ENCODE measurements at places on chromosomes 5 and 9.

- no peak for DNase-seq
These were observed 16.8 kb downstream of the NR6A1 start for GRCh38 chr9:124754289-124754688.

DNA sequence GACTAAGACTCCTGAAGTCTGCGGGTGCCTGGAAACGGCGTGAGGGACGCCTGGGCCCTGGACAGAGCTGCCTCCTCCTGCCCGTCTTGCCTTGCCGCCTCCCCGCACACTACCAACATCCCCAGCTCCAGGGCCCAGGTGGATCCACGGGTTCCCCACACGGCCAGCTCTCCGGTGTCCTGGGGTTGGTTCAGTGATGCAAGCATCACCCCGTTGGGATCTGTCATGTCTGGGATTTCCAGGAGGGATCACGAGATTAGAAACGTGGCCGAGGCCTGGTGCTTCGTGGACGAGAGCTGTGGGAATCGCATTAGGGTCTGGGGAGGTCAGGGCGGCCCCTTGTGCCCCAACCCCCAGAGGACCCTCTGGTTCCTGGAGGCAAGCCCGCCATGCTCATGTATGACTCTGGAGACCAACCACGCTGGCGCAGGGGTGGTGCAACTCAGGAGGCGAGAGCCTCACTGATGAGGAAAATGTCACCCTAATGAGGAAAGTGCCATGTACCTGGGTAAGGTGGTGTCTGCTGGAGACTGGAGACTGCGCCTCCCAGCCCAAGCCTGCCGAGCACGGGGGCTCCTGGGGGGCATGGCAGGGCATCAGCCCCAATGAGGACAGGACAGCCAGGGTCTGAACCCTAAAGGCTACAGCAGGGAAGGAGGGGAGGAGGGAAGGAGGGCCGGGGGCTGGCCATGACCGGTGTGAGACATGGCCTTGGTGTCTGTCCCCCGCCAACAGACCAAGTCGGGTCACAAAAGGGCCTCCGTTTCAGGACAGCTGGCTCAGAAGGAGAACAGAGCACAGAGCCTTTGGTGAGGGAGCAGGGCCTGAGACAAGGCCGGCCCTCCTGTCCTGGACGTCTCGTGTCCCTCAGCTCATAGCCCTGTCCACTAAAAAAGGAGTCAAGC is 31.9 kb upstream of the SLC6A19 start:
- no peak for DNase-seq

- DNase-seq, result no peak
These were observed 58.7 kb upstream of the RNU6ATAC start for GRCh38 chr9:134223091-134223490.

- DNase-seq, result no peak
These were observed 228.6 kb downstream of the NR3C1 start for GRCh38 chr5:143174714-143175398.

DNA sequence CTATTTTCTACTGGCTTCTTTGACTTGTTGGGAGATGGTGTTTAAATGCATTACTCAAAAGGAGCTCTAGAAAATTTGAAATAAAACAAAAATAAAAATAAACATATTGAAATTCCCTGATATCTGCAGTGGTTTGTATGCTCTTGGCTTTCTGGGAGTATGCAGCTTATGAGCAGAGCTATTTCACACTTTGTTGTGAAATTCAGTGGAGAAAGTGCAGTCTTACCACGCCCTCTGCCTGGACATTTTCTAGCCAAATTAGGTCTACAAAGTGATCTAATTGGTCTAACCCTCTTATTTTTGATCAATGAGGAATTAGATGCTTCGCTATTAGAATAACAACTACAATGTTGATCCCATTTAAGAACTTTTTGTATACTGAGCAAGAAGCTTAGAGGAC is 66.8 kb downstream of the INSYN2B start:
- DNase-seq, result no peak

DNA sequence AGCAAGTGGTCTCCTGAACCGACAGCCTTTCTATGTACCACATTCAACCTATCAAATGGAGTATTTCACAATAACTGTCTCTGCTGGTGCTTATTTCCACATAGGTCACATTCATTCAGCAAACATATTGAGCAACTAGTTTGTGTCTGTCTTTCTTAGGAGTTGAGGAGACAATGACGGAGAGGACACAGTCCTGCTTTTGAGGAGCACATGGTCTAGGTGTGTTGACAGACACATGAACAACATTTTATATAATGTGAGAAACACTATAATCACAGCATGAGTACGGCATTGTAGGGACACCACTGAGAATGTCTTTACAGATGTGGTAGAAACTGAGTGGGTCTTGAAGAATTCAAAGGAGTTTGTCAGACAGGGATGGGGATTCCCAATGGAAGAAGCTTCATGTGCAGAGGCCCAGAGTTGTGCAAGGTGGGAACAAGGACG is 28.5 kb downstream of the NFIL3 start:
- no peak for DNase-seq

DNA sequence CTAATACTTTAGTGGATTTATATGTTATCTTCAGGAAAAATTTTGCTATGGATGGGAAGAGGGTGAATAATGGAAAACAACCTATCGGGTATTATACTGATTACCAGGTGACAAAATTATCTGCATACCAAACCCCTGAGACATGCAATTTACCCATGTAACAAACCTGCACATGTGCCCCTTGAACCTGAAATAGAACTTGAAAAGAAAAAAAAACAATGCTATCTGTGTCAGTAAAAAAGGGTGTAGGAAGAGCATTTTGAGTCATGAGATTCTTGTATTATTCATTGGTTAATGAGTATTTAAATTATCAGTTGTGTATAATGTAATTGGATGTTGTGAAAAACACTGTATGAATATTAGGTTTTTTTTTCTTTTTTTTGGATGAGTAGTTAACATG is 75.4 kb downstream of the PRR16 start:
- DNase-seq, result no peak

DNA sequence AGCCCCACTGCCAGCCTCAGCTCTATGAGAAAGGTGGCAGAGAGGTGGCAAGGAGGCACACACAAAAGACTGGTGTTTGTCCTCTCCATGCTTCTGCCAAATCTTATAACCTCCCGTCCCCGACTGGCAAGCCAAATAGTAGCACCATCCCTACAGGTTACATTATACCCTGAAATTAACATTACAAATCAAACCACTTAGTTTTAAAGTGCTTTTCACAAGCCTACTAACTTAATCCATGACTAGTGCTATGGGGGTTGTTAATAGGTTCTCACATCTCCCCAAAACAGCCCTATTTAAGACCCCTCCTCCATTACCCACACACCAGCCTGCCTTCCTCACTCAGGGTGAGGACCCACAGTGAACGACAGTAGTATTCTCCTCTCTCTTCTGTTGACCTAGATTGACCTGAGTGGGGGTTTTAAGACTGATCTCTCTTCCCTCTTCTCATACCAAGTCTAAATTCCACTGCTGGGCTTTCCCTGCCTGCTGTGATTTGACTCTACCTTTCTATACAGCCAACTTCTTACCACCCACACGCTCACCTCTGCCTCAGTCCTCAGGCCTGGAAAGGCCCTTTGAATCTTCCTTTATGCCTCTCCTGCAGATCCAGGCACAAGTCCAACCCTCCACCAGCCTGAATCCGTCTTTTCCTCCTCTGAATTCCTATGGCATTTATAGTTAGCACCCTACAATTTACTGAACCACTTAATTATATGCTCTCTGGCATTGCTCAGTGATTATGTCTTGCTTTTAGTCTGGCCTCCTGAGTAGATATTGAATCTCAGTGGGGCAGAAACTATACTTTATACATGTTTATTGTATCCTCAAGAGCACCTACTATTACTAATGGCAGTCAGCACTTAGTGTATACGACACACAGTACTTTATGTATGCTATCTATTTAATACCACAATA is 116.1 kb downstream of the TMEM174 start:
- no peak for DNase-seq

GRCh38 chr9:135271425-135271824 is 184.0 kb downstream of the OLFM1 start:
- no peak for DNase-seq

DNA sequence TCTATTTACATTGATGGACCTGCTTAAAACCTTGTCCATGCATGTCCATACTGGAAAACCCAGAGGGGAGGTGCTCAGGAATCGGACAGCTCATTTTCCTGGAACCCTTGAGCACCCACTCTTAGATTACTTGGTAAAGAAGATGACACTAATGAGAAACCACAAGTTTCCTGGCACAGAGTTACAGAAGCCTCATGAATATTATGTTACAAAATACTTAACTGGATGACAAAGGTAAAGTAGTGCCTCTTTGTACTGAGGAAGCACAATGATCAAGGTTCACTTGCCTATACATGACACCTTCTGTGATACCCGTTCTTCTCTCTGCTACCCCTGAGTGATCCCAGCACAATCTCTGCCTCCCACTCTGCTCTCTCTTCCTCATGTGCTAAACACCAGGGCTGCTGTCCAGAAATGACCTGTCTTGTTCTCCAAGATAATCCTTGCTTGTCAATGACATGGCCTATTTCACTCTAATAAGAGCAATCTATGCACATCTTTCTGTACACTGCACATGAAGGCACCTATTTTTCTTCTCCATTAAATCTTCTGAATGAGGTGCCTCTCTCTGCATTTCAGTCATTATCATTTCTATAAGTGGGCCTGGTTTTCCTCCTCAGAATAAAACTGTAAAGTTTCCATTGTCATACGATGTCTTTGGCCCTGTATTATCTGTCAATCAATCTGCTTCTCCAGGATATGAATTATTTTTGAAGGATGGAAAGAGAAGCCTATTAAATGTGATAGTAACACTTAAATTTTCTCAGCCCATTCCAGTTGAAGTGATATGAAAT is 684.0 kb upstream of the ACO1 start:
- no peak for DNase-seq

- DNase-seq, result no peak
These were observed 107.3 kb upstream of the TBC1D2 start for GRCh38 chr9:98362624-98363252.

Measured in GM04504 (cell line).